ENCODE measurements at places on chromosomes 12 and 14.

DNA sequence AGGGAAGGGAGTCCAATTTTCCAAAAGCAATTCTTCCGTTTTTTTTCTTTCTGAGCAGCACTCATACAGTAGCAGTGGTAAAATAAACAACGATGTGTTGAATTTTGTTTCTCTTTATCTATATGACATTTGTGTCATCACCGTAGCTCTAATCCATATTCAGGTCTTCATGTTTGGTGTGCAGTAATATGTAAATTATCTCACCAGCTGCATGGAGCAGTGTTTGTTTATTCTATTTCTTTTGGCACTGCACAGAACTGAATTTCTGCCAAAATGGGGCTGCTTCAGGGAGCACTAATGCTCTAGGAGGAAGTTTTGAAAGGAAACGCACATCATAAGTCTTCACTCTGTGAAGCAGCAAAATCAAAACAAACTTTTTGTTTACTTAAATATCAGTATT is 130.0 kb upstream of the NPAS3 start:
- DNase-seq, result no peak

- no peak for DNase-seq
Measured at GRCh38 chr14:30496852-30497251, 62.1 kb upstream of the G2E3 start.

DNA sequence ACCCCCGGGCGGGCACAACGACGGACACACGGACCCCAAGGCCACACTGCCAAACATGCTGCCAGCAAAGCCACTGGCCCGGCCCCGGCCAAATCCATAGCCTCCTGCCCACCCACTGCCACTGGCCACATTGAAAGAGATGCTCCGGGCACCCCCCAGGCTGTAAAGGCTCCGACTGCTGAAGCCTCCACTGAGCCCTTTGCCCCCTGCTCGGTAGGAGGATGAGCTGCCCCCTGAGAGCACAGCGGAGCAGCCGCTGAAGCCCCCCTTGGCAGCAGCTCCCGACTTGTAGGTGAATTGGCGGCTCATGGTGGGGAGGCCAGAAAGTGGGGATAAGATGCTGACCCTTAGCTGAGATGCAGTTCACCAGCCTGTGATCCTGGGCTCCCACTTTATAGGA is at the start of gene KRT73:
Gene KRT73 (minus strand): TSS at position 344 of the 400 bp plus-strand sequence. CDS start 35 bp downstream, at position 309.
- no peak for DNase-seq

DNA sequence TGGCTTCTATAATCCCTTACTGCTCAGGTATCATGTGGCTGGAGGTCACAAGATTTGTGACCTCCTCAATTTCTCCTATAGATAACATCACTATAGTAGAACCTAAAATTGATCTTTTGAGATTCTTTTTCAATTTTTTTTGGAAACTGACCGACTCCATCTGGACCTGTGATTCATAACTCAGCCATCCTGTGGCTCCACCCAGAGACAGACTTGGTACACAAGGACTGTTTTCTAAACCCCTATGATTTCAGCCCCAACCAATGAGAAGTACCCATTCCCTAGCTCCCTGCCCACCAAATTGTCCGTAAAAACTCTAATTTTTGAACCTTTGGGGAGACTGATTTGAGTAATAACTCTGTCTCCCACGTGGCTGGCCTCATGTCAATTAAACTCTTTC is 148.9 kb downstream of the SYT10 start:
- DNase-seq, result no peak

GRCh38 chr12:65293735-65294134 is 15.3 kb downstream of the MSRB3 start:
- no peak for DNase-seq

DNA sequence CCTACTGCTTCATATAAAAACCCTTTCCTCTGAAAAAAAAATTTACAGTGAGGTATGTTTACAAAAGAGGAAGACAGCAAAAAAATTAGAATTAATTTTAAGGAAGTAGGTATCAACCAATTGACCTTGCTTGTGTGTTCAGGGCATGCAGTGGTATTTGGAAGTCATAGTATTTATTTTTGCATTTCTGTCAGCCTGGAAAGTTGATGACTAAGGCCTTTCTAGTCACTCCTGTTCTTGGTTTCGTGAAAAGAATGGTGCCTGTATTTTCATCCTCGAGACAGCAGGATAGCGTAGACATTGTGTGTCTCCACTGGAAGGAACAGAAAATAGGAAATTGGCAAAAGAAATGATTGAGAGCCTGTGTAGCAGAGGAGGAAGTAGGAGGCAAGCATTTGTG is 24.5 kb downstream of the SLC16A7 start:
- no peak for DNase-seq

DNA sequence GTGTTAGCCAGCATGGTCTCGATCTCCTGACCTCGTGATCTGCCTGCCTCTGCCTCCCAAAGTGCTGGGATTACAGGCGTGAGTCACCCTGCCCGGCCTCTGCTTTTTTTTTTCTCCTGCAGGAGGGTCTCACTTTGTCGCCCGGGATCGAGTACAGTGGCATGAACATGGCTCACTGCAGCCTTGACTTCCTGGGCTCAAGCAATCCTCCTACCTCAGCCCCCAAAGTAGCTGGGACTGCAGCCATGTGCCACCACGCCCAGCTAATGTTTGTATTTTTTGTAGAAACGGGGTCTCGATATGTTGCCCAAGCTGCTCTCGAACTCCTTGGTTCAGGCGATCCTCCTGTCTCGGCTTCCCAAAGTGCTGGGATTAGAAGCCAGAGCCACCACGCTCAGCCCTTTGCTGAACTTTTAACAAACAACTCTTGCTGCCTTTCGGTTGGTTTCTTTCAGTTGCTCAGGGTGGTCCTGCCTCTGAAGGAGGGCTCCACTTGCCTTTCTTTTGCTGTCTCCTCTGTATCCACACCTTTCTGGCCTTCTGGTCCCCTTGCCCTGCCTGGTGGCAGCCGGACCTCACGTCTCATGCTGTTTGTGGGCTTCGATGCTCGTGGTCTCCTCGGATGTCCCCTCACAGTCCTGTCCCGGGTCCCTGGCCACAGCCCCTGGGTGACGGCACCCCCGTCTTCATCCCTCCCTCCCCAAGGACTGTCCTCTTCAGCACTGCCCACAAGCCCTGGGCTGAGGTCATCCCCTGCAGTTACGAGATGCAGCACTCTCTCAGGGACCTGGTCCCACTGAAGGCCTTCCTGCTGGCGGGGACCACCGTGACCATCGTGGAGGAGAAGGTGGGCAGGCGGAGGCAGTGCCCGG is 3.8 kb upstream of the B3GNT4 start:
- no peak for DNase-seq

- peak; percentile 16 for DNase-seq
Measured at GRCh38 chr12:108337235-108338223, 1.6 kb downstream of the CMKLR1 start.

DNA sequence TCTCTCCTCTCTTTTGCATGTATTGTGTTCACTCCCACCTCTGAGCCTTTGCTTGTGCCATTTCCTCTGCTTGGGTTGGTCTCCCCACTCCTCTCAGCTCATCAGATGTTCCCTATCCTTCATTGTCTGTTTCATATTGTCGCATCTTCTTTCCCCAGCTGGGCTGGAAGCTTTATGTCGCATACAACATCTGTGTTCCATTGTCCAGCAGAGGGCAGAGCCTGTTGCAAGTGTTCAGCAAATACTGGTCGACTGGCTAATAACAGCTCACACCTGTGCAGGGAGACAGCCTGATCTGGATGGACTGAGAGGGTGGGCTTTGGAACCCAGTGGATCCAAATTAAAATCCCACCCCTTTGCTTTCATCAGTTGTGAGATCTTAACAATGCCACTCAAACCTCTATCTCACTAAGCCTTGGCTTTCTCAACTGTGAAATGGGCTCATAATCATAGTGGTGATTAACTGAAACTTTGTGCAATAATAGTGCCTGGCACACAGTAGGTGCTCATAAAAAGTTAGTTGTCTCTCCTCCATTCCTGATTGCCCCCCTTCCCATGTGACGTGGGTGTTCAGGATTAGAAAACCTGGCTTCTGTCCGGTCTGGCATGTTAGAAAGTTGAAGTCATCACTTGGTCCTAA is 75.8 kb downstream of the RIN3 start:
- no peak for DNase-seq

DNA sequence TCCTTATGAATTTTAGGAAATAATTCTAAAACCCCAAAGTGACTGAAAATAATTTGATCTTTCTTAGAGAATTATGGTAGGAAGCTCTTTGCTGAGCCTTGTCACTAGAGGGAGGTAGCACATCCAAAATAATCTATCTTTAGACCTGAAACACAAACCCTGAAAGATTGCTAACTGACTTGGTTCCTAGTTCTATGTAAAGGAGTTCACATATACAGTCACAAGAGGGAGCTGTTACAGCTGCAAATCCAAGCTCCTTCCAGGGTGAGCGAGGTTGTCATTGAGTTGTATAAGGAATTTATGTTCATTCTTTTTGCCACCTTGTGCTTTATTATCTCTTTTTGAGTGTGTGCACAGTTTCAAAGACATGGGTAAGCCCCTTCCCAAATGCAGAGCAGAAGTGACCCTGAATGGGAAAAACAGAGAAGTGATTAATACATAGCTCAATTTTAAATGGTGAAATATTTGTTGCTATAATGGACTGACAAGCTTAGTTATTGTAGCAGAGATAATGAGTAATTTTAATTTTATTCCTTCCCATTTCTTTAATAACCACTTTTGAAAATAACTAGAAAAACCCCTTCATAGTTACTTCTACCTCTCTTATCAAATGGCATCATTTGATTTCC is 387.9 kb downstream of the DAD1 start:
- DNase-seq, result no peak

GRCh38 chr12:86234316-86234855 is 21.8 kb downstream of the MGAT4C start:
- DNase-seq, result no peak

GRCh38 chr14:97177016-97177415 is 379.8 kb downstream of the VRK1 start:
- peak; percentile 73 for DNase-seq

DNA sequence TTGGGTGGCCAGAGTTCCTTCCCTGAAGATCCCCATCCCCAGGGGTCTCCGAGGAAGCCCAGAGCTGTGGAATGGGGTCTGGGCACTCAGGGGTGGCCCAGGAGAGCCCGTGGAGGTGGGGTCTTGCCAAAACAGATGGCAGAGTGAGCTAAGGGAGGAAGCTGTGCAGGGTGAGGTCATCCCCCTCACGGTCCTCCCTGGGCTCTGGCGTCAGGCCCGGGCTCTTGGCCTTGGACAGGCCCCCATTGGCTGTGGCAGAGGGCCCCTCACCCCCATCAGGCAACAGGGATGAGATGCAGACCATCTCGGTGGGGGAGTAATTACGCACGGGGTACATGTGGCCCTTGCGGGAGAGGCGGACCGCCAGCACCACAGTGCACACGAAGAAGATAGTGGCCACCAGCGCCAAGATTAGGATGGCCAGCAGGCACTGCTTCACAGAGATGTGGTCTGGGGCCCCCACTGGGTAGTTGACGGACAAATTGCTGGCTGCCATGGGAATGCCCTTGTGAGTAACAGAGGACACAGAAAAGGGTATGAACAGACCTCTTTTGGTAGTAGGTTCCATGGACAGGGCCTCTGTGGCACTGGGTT is 10.7 kb downstream of the SELPLG start:
- DNase-seq, result no peak

- no peak for DNase-seq
Measured at GRCh38 chr12:110966081-110966760, 45.8 kb upstream of the MYL2 start.

GRCh38 chr12:120763250-120763649 is 37.6 kb downstream of the ACADS start:
- no peak for DNase-seq

DNA sequence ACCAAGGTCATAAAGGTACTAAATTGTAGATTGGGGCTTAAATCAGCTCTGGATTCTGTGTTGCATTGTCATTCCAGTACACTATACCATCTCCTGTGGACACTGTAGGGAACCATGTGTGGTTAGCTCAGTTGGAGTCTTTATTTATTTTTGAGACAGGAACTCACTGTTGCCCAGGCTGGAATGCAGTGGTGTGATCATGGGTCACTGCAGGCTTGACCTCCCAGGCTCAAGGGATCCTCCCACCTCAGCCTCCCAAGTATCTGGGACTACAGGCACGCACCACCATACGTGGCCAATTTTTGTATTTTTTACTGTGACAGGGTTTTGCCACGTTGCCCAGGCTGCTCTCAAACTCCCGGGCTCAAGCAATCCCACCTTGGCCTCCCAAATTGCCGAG is 6.7 kb downstream of the PAPOLA start:
- no peak for DNase-seq

DNA sequence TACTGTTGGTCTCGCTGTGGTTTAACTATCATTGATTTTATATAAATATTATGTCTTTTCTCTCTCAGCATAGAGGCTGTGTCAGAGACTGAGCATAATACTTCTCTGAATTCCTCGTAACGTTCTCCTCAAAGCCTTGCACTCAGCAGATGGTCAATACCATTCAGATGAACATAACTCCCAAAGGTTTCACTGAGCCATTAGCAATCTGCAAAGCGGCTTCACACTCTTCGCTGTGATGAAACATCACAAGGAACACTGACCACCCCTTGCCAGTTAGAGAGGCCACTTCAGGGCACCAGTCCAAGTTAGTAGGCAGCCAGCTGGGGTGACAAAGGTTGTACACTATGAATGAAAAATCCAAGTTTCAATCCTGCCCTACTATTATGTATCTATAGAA is 30.1 kb upstream of the STON2 start:
- no peak for DNase-seq

DNA sequence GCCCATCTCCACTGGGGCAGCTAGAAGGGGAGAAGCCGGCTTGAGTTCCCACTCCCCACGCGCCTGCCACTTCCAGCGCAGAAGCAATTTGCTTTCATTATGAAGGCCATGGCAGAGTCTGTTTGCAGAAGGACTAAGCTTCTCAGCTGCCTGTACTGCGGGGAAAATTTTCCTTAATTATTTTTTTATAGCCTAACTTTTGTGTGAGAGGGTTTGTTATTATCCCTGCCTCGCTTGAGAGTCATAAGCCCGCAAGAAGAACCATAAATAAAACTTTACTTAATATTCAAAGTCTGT is 56.0 kb upstream of the DLK1 start:
- DNase-seq, result no peak

DNA sequence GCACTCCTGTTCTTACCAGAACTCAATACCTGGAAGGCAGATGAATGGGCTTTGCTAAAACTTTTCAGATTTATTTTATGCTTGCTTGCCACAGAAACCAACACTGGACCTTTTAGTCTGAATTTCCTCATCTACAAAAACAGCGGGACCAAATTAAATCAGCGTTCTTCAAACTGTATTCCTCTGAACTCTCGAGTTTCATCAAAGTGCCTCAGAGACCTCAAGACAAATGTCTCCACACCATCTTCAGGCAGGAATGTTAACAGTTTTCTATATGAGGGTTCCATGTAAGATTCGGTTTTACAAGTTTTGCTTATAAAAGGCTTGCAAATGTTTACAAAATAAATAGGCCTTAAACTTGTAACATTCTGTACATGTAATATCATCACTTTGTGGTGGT is 74.6 kb downstream of the MED13L start:
- no peak for DNase-seq

GRCh38 chr12:124386059-124386458 is 91.2 kb downstream of the RFLNA start:
- DNase-seq, result no peak
